Ammon's horn (tissue), 1 donor: ENCODE measurements at places on chromosomes 5 and 9.
A peak's percentile ranks its signal among the peaks of the same experiment; 100 is the strongest.

GRCh38 chr9:137128862-137129455, 10.0 kb upstream of the GRIN1 start:
- DNase-seq: no peak

DNA sequence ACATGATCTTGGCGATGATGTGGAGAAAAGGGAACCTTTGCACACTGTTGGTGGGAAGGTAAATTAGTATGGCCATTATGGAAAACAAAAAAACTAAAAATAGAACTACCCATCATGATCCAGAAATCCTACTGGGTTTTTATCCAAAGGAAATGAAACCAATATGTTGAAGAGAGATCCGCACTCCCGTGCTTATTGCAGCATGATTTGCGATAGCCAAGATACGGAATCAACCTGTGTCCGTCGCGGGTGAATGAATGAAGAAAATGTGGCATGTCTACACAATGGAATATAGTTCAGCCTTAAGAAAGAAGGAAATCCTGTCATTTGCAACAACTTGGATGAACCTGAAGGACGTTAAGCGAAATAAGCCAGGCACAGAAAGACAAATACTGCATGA, 84.5 kb downstream of the TTLL11 start:
- DNase-seq: no peak

- no peak for DNase-seq
Measured at GRCh38 chr5:136166909-136167308, 26.1 kb downstream of the SMIM32 start.

GRCh38 chr5:146451411-146451810, 4.3 kb downstream of the TCERG1 start:
- DNase-seq: no peak

DNA sequence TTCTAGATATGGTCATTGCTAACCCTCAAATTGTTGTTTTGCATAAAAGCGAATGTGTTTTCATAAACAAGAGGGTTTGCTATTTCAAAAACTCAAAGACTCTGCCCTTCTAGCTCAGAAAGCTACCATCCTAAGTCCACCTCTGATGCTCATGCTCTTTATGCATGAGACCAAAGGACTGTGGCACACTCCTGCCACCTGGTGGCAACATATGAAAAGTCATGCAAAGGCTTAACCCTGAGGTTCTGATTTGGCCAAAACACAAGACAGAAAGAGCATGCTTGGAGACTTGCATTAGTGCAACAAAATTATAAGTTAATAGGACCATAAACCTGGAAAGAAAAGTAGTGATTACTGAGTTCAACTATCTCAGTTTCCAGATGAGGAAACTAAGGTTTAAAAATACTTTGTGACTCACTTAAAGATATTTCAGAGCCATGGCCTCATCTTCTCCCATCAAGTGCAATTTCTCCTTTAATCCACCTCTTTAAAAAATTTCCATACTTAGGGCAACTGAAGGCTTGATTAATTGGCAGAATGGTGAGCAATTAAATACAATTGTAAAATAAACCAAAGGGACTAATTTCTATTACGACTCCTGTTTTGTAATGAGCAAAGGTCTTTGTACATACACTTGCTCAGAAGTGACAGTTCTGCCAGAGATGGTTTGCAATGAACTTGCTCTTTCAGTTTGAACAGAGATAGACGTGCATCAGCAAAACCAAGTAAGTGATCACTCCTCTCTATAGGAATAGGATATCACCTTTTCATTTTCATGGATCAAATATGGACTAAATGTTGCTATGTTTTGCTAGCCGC, 110.7 kb upstream of the RAD23B start:
- peak; percentile 92 for DNase-seq

- DNase-seq: no peak
Measured at GRCh38 chr5:133611357-133612248, 738 bp downstream of the FSTL4 start.
